ENCODE measurements at places on chromosomes 13 and 19.
A peak's percentile ranks its signal among the peaks of the same experiment; 100 is the strongest.

DNA sequence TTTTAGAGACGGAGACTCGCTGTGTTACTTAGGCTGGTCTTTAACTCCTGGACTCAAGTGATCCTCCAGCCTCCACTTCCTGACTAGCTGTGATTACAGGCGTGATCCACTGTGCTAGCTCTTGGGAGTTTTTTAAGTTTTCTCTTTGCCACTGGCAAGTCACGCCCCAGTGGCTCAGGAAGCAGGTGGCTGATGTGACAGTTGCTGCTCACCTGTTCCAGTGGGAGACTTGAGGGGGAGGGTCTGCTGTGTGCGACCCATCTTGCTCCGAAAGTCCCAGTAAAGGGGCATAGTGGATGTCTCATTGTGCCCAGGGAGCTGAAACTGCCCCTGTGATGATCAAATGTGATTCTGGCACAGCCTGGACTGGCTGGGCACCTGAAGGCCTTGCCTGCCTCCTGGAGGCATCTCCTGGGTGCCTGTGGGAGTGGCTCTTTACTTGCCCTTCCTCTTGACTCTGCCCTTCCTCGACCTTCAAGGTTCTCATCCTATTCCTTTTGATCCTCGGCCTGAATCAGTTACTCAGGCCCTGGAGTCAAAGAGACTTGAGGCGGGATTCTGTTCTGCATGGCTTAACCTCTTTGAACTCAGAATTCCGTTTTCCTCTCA, 7.8 kb downstream of the SMARCA4 start:
- no peak for DNase-seq

- no peak for DNase-seq
Measured at GRCh38 chr19:51391073-51391611, 751 bp upstream of the C19orf84 start.

DNA sequence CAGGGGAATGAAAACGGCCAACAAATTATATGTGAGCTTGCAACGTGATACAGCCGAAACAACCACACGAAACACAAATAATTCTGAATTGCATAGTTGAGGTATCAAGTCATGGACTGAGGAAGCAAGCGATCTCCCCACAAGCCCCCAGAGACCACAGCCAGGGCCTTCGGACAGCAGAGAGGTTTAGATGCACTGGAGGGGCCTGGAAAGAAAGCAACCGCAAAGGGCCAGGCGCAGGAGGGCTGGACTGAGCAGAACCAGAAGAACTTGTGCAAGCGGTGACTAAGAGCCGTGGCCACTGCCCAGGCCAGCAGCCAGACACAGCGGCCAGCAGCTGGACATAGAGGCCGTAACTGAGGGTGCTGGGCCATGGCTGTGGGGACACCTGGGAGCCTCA, 131.4 kb downstream of the TNFRSF19 start:
- no peak for DNase-seq

GRCh38 chr19:7083076-7083956, 13.8 kb downstream of the ZNF557 start:
- no peak for DNase-seq

DNA sequence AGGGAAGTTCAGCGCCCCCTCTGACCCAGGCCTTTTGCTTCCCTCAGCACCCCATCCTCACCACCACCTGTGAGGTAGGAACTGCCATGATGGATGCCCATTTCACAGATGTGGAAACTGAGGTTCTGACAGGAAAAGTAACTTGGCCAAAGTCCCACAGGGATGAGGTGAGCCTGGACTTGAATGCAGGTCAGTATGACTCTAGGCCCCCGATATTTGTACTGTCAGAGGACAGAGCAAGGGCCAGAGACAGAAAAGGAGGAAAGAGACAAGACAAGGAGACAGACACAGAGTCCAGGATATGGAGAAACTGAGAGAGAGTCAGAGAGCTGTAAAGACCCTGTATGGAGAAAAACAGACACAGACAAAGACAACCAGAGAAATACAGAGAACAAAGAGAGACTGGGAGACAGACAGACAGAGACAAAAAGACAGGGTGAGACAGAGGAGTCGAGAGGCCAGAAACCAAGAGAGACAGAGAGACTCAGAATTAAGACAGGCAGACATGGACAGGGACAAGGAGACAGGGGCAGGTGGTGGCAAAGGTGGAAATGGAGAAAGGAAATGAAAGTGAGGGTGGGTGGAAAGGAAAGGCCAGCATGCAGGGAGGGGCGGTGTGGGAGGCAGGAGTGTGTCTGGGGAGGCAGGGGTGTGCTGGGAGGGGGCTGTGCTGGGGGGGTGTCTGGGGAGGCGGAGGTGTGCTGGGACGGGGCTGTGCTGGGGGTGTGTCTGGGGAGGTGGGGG, 5.0 kb downstream of the ERFL start:
- DNase-seq, result no peak

GRCh38 chr13:106593132-106593531, 25.2 kb upstream of the ARGLU1 start:
- no peak for DNase-seq

- DNase-seq, result peak; percentile 95
Measured at GRCh38 chr19:19192078-19192882, at the start of the genes BORCS8 and RFXANK. TSS of gene BORCS8 (minus strand) at chr19:19192152. CDS start at chr19:19192117, 35 bp downstream. TSS of gene RFXANK (plus strand) at chr19:19192258. CDS start at chr19:19193947, 1,689 bp downstream.

GRCh38 chr19:18782559-18783225, 8.4 kb downstream of the COMP start:
- DNase-seq, result no peak

GRCh38 chr13:110495376-110495775, 66.1 kb downstream of the RAB20 start:
- no peak for DNase-seq

DNA sequence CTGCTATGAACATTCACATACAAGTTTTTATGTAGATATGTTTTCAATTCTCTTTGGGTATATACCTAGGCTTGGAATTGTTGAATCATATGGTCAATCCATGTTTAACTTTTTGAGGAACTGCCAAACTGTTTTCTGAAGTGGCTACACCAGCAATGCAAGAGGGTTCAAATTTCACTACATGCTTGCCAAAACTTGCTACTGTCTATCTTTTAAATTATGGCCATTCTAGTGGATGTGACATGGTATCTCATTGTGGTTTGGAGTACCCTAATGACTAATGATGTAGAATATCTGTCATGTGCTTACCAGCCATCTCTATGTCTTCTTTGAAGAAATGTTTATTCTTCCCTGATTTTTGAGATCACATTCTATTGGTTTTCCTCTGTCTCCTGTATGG, 860.3 kb downstream of the DIAPH3 start:
- no peak for DNase-seq

DNA sequence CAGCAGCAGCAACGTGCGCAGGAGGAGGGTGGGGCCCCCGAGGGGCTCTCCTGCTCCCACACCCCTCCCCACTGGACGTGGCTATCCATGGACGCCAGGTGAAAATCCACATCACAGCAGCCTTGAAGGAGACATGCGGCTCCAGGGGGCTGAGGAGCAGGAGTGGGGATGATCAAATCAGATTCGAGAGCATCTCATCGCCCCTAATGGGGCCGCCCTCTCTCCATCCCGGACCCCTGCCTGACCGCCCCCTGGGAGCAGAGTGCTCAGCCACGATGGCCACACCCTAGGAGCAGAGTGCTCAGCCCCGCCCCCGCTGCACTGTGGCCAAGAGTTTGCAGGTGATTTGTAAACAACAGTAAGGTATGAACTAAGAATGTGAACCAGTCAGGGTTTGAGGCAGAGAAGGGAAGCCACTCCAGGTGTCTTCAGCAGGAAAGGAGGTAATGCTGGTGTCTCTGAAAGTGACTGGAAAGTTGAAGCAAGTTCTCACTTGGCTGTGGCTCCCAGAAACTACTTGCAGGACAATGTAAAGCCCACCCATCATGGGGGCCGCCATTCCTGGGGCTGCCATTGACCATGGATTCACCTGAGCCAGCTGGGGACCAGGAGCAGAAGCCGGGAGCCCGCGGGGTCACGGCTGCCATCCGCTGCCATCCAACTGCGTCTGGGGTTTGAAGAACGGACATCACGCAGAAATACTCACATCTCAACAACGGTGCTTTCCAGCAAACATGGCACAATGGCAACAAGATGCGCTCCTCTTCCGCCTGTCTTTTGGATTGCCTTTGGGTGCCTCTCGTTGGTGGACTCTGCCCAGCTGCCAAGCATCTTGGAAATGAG, 71.8 kb downstream of the SPACA7 start:
- DNase-seq, result no peak

DNA sequence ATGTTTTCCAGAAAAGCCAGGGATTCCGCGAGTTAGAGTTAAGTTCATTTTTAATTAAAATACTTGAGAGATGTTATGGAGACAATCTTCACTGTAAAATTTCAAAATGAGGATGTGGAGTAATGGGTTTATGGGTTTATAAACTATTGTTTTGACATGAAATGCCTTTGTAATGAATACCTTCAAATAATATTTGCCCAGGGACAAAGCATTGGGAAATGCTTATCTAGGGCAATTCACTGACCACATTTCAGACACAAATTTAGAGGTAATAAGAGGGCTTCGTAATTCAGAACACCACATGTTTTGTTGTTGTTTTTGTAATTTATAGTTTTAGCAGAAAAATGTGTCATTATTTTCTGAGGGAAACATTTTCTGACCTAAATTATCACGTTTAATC, 241.1 kb upstream of the ATXN8OS start:
- DNase-seq, result no peak

- no peak for DNase-seq
Measured at GRCh38 chr13:44903574-44903985, 85.7 kb downstream of the NUFIP1 start.

DNA sequence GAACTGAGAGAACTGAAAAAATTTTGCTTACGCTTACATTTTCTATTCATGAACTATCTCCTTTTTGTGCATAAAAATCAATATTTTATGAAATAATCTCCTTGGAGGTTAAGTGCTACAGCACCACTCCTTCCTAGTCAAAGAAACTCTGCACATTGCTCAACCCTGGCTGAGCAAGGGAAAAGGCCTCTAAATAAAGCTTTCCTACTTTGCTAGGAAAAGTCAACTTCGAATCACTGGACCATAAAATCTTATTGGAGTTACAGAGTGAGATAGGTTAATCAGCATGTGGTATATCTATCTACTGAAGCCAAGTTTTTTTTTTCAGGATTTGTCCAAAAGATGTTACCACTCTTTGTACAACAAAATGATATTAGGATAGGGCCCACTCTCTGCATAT, 57.5 kb upstream of the HMGB1 start:
- no peak for DNase-seq

GRCh38 chr13:111270765-111271698, 49.4 kb upstream of the TEX29 start:
- no peak for DNase-seq

GRCh38 chr13:89673789-89674311, 1673.6 kb upstream of the MIR17HG start:
- no peak for DNase-seq

GRCh38 chr19:54389553-54389952, 24.8 kb upstream of the LAIR1 start:
- no peak for DNase-seq

DNA sequence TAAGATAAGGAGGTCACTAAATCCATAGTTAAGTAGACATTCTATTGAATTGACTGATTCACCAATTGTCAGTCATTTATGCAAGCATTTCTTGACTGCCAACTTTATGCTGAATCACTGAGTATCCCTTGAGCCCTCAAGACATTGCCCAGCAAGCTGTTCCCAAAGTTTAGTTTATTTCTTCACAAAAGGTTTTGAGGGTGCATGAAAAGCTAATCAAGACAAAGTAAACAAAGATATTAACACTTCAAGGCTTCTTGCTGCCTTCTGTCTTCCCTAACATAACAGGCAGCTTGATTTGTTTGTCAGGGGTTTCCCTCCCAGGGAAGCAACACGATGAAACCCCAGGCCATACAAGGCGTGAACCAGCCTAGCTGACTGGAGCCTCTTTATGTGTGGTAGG, 374.4 kb downstream of the SPRY2 start:
- no peak for DNase-seq

DNA sequence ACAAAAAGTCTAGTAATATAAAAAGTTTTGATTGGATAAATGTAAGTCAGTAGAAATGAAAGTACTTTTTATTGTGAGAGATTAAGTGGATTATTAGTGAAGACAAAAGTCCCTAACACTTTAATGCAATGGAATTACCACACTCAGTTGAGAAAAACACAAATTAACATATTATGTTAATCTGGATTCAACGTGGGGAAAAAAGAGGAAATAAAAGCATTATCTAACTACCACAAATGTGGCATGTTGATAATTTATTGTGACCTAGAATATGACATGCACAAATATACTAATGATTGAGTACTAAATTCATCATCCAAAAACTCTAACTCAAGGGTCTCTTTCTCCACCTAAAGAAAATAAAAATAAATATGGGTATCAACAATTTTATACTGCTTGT, 41.5 kb downstream of the FOXO1 start:
- DNase-seq, result no peak

DNA sequence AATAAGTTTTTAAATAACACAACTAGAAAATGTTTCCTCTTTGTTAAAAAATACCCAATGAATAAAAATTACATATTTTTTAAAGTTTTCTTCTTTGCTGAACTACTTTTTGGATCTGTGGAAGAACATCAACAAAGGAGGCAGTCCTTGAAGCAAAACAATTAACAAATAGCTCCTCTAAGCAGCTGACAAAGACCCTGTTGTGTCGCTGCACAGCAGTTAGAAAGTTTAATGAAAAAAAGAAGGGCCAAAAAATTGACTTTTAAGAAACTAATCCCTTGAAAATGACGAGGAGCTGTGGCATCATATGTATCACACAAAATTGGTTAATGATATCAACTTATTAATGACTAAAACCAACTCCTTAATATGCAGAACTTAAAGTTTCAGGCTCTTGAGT, 72.1 kb downstream of the SLITRK1 start:
- DNase-seq, result no peak

- DNase-seq, result no peak
Measured at GRCh38 chr13:114116734-114117133, 15.7 kb downstream of the RASA3 start.

DNA sequence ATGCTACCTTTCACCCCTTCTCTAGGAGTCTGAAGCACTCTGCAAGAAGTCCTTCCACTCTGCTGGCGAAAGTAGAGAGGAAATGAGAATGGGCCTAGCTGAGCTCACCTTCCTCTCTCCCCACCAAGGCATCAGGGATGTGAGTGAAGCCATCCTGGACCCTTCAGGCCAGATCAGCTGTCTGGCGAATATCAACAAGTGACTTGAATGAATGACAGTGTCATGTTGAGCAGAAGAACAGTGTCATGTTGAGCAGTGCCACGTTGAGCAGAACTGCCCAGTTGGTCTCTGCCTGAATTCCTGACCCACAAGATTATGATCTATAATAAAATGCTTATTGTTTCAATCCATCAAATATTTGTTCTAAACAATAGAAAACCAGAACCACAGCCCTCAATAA, 166.2 kb upstream of the RFC3 start:
- no peak for DNase-seq
